ENCODE measurements at places on chromosomes 5 and 9.

- peak; percentile 57 for DNase-seq
Observed at GRCh38 chr9:33025572-33026342, 684 bp downstream of the DNAJA1 start.

DNA sequence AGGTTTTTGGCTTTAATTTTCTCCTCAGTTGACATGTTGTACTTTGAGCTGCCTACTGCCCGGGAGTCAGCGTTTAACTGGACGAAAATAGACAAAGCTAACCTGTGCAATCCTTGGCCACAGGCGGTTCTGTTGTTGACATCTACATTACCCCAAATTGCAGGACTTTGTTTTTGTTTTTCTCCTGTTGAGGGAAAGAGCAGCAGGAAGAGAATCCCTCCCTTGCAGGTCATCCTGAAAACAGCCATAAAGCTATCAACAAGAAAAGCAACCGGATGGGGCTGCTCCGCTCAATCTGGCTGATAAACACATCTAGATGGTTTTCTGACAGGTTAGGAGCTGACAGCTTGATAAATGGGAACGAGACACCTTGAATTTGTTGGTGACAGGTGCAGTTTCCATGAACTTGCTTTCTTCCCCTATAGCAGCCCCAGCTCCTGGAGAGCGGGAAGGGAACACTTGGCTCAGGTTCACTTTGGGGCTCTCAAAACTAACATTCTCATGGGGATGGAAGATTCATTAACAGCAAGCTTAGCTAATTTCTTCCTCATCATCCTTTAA lies 331.5 kb downstream of the SLIT3 start:
- no peak for DNase-seq

- DNase-seq, result no peak
Observed at GRCh38 chr5:61805101-61805500, 473.0 kb downstream of the ZSWIM6 start.

- no peak for DNase-seq
Observed at GRCh38 chr5:10432059-10433008, 9.3 kb upstream of the ROPN1L start.

DNA sequence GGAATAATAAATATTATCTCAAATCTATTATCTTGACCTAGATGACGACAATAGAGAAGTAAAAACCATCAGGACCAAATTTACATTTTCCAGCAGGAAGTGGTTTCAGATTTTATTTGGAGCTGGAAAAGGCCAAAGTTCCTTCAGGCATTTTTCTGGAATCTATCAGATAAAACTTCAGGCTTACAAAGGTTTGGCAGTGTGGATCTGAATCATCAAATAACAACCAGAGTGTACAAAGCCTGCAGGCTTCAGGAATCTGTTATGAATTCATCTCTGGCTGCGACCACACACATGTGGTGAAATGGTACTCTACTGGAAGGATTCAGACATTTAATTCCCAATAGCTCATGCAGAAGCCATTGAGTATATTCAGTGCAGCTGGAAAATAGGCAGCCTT lies 726.4 kb upstream of the GRAMD2B start:
- DNase-seq, result no peak

GRCh38 chr9:89419978-89420394 lies 77.9 kb downstream of the SEMA4D start:
- no peak for DNase-seq

- no peak for DNase-seq
Observed at GRCh38 chr9:105198865-105199264, 45.6 kb upstream of the SLC44A1 start.

- no peak for DNase-seq
Observed at GRCh38 chr5:156230887-156231286, 96.1 kb upstream of the SGCD start.

DNA sequence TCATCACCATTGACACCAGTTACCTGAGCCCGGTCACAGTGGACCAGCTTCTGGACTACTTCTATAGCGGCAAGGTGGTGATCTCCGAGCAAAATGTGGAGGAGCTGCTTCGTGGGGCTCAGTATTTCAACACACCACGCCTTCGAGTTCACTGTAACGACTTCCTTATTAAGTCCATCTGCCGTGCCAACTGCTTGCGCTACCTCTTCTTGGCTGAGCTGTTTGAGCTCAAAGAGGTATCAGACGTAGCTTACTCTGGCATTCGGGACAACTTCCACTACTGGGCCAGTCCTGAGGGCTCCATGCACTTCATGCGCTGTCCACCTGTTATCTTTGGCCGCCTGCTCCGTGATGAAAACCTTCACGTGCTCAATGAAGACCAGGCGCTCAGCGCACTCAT lies 520 bp downstream of the CCIN start:
- no peak for DNase-seq

Data from putamen (tissue), 1 donor.